ENCODE measurements at places on chromosomes 1 and 21.

DNA sequence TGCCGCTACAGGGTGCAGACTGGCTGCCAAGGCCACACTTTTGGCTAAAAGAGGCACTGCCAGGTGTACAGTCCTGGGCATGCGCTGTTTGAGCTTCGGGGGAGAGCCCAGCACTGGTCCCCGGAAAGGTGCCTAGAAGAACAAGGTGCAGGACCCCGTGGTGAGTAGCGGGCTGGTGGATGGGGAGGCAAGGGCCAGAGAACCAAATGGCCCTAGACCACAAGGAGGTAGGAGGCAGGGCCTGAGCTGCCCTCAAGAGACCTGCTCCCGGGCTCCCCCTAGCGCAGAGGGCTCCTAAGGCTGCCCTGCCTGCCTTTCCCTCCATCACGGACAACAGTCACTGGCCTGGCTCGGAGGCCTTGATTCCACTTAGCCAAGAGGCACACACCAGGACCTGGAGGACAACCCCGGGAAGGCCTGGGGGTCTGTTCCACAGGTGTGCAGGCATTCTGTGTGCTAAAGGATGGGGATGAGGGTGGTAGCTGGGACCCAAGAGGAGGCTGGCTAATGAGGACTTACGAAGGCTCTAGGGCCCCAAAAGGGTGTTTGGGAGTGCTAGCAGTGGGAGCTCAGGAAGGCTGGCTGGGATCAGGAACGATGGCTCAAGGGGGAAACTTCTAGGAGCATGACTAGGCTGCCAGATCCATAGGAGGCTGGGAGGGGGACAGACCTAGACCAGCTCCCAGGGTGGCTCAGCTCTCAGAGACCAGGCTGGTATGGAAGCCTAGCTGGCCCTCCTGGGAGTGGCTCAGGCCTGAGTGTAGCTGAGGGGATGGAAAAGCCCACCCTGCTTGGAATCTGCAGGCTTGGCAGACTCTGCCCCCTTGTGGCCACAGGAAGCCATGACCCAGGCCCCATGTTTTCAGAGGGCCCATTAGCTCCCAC is 742 bp downstream of the ARTN start:
- DNase-seq: peak; percentile 36

DNA sequence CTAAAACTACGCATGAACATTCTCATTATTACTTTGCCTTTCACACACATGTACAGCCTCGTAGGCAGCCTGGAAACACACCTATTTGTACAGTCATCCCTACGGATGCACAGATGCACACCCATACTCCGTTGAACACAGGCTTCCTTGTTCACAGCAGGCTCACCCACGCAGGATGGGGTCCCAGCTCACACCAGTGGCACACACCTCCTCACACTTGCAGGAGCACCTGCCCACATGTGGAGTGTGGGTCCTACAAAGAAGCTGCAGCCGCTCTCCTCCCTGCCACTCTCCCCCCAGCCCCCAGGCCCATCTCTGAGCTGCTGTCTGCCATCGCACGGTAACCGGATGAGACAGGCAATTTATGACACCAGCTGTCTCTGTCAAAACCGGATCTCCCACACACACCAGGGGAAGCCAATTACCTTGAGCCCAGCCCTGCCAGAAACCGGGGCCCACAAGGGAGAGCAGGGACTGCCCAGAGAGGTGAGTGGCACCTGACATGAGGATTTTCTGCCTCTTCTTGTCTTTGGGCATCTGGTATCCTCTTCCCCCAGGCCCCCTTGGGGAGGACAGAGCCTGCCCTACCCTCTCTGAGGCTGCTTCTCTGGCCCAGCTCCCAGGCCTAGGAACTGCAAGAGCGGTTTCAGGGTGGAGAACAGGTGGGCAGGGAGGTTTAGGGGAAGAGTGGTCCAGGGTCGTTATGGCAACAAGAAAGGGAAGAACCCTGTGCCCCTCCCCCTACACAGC is 175.4 kb downstream of the IGSF21 start:
- no peak for DNase-seq

- peak; percentile 56 for DNase-seq
These were observed 24.2 kb upstream of the CTBS start for GRCh38 chr1:84598418-84598817.

GRCh38 chr1:153312570-153313186 is at the start of gene PGLYRP3:
TSS of gene PGLYRP3 (minus strand) at chr1:153312952. CDS start at chr1:153310665, 2,287 bp downstream.
- DNase-seq: no peak

DNA sequence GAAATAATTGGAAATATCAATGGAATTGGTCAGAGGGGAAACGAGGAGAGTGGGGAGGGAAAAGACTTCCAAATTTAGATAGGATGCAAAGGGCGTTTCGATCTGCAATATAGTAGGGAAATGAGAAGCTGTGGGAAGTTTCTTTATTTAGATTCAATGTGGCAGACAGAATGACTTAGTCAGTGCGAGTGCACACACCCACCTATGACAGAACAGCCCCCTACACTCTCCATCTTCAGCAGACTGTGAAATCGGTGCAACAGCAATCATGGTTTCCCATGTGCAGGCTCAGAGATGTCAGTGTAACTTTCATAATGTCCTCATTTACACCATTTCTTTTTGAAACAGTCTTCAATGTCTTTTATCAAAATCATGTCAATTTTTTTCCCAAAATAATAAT is 46.0 kb downstream of the DIP2A start:
- no peak for DNase-seq

DNA sequence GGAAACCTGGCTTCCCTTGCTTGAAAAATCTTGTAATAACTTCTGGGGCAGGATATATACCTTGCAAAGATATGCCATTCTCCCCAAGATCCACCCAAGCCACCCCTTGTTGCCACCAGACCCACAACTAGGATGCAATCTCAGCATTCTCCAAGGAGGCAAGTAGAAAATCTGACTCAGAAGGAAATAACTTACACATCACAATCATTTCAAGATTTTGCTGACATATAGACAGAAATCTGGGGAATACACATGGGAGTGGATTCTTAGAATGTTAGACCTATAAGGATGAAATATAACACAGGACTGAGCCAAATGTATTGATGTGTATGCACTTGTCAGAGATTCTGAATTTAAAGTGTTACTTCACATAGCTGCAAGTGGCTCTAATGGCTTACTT is 14.8 kb upstream of the ZDHHC18 start:
- DNase-seq: no peak

- DNase-seq: no peak
These were observed 69.5 kb downstream of the SERINC2 start for GRCh38 chr1:31482482-31483011.

DNA sequence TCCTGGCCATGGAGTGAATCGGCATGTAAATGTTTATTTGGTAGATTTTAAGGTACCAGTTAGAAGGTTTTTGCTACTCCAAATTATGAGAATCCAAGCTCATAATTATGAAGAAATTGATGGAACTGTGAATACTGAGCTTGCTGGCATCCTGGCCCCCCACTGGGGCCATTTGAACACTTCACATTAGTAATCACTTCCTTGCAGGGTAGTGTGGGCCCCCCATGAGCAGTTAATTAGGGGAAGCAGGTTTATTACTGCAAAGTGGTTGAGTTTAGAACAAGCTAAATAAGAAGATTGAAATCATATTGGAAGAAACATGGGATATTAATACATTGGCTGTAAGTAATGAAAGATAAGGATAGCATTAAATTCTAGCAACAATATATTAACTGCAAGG is 86.7 kb downstream of the S1PR1 start:
- no peak for DNase-seq

DNA sequence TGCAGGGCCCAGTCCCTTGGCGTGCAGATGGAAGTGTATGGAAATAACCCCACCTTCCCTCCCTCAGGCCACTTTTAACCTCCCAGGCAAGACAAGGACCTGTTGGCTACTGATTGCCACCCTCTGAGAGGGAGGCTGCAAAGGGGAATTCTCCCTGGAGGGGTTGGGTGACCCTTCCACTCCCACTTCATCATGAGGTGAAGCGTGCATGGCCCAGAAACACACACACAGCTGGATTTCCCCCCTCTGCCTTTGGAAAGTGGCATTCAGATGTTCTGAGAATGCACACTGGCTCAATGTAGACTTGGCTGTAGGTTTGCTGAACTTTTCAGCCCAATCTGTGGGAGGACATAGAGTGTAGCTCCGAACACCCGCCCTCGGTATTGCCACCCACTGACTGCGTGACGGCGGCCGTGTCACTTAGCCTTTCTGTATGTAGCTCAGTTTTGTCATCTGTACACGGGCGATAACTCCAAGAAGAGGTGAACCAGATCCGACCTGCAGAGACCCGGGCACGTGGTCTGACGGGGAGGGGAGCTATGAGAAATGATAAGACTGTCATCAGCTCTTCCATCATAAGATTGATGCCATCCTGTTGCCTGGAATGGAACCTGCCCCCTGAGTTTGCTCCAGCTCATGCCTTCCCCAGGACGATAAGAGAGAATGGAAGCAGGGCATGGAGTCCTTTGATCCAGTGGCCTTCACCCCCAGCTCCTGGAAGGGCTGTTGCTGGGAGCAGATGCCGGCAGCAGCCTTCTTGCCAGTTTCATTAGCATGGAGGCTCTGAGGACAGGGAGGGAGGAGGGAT is 19.3 kb downstream of the MIIP start:
- no peak for DNase-seq

DNA sequence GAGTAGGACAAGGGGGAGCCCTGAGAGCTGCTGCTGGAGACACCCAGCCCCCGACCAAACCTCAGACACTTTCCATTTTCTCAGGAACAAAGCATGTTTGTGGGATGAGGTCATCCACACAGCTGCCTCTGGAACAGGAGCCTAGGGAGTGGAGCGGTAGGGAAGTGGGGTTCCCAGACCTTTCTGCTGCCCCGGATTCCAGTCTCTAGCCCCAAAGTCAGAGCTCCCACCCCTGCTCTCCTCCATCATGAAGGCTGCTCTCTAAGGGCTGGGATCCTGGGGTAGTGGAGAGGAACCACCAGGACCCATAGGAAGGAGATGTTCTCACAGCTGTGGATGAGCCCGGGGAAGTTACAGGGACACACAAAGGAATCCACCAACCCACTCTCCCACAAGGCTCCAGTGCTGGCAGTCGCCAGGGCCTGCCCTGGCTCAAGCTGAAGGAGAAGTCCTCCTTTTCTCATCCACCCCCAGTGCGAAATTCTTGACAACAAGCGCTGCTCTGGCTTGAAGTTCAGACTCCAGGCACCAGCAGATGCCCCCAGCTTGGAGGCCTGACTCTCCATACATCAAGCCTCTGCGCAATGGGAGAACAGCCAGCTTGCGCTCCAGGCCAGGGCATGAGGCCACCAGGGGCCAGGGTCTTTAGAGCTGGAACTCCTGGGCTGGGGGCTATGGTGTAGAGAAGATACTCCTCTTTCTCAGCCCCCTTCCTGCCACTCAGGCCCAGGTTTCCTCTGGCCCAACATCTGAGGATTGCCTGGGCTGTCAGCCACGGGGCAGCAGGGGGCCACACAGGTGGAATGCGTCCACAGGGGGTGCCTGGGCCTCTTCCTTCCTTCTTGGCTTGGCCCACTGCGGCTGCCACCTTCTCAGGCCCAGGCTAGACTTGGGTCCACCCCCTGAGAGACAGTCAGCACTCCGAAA is 4.5 kb downstream of the FHL3 start:
- DNase-seq: peak; percentile 63

- DNase-seq: peak; percentile 32
These were observed 13.4 kb downstream of the LAPTM5 start for GRCh38 chr1:30744060-30744756.
